ENCODE measurements at places on chromosomes 5 and 9. TPM values are rescaled to one million over a fixed set of nuclear protein-coding genes. Genes with fewer than 3 reads are reported as not detected.

SYK gene
- total RNA-seq, result 5.0 TPM

GPX3 gene
- not detected for total RNA-seq

NME5 gene
- total RNA-seq, result not detected

PLEKHG4B gene
- total RNA-seq, result 0.55 TPM

MED27 gene
- 19.2 TPM for total RNA-seq

PHF24 gene
- not detected for total RNA-seq

PKD2L2 gene
- total RNA-seq, result not detected

PCDHGA1 gene
- not detected for total RNA-seq

TMEM161B gene
- total RNA-seq, result 26.1 TPM

SPAG8 gene
- total RNA-seq, result 0.81 TPM

PTPDC1 gene
- 2.8 TPM for total RNA-seq

SH2D3C gene
- total RNA-seq, result 27.2 TPM

GPR151 gene
- total RNA-seq, result not detected

CCDC183 gene
- total RNA-seq, result 1.8 TPM
